Sigmoid colon (tissue), 7 donors: ENCODE measurements at places on chromosomes 1 and 21. TPM values are rescaled to one million over a fixed set of nuclear protein-coding genes. Genes with fewer than 3 reads are reported as not detected.

DNA sequence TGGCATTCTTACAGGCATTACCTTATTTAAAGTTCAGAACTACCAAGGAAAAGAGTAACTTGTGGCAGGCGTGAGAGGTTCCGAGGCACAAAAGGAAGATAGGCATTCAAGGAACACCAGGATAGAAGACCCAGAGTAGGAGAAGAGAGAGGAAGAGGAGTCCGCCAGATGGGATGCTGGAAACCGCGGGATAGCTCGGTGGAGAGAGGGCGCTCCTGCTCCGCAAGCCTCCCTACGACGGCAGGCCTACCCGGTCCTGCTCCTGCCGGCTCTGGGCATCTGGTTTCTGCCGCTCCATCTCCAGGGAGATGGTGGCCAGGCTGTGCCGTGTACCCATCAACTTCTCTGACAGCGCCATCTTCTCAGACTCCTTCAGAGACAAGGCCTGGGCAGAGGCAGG is 5.4 kb upstream of the NBPF1 start:
- peaks cover 34% of the 10 kb centered on the region for H3K36me3 ChIP-seq
- no peak overlapping the region for H3K27ac ChIP-seq
- no peaks in the 10 kb centered on the region for H3K27me3 ChIP-seq
- H3K4me3 ChIP-seq: no peak overlapping the region
- H3K4me1 ChIP-seq: peaks cover 12% of the 10 kb centered on the region
- DNase-seq: peak; percentile 83

The FAAP20 gene
- polyA plus RNA-seq: 28.4 TPM

DNA sequence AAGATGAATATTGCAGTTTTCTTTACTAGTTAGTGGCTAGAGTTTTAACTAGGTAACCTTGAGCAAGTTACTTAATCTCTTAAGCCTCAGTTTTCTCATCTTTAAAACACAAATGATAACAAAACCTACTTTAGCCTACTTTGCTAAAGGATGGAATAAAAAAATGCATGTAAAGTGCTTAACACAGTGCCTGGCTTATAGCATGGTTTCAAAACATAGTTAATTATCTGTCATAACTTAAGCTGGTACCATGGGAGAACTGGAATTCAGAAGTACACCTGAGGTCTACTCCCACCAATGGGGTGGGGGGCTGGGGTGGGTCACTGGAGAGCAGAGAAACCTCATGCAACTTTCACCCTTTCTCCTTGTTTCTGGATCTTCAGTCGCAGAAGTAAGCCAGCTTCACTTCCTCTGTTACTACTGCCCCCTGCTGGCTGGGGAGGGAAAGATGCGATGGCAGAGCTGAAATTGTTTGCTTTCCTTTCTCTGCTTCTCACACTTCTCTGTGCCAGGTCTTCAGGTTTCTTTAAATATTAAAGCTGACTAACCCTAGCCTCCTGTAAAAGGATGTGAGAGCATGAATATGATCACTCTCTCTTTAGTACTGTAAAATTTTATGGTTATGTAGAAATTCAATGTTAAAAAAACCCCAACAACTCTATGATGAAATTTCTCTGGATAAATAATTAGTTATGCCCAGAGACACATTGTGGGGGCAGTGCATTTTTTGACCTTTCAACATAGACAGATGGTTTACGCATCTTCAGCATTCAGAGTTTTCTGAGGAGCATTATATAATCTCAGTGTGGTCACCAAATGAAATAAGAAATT is 324.2 kb downstream of the HLX start:
- peaks cover 13% of the 10 kb centered on the region for H3K4me1 ChIP-seq
- no peaks in the 10 kb centered on the region for H3K27me3 ChIP-seq

DNA sequence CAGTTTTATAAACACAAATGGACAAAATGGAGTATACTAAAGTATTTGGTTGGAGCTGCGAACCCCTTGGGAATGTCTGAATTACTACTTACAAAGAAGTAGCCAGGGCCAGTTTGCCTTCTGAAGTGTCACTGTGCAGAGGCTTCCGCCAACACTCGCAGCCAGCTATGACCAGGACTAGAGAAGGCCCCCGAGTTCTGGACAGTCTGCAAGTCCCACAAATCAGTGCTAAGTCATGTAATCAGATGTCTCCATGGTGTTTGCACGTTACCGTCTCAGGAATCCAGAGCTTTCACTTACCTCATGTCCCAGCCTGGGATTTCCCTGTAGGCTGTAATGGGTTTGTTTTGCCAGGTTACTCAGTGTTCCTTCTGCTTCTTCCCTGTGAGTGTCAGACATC is 106.6 kb upstream of the SPAG17 start:
- H3K36me3 ChIP-seq: no peaks in the 10 kb centered on the region
- peaks cover 8% of the 10 kb centered on the region for H3K4me1 ChIP-seq
- no peaks in the 10 kb centered on the region for H3K27me3 ChIP-seq
- DNase-seq: peak; percentile 56

The ASCL5 gene
- polyA plus RNA-seq: not detected

The CBR3 gene
- polyA plus RNA-seq: 2.3 TPM

DNA sequence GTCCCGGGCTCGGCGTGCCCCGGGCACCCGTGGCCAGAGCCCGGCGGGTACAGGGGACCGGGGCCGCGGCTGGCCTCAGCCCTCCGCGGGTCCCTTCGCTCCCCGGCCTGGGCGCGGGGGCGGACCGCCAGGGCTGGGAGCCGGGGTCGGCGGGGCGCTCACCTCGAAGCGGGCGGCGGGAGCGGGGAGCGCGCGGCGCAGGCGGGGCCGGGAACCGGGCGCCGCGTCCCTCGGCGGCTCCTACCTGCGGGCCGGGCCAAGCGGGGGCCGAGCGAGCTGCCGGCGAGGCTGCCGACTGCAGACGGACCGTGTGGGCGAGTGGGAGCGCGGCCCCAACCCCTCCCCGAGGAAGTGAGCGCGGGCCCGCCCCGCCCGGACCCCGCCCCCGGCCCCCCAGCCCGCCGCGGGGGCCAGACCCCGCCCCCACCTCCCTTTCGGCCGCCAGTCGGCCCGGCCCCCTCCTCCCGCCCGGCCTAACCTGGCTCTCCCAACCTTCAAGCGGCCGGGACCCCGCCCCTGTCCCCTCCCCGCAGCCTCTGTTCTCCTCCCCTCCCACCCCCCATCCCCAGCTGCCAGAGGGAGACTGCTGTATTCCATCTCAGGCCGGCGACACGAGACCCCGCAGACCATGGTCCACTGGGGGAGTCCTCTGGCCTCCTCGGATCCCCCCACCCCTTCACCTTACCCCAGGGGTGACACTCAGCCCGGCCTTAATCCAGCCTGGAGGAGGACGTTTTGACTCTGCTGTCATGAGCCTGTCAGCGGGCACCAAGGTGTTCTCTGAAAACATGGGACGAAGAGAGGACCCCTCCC is at the start of gene FHL3:
Gene FHL3, minus strand, starts transcription at position 320 of the 813 bp plus-strand sequence. CDS start 6,102 bp downstream, outside the sequence.
- peak within 1 kb of the TSS; percentile 73 for H3K4me3 ChIP-seq
- H3K4me1 ChIP-seq: peaks cover 53% of the 10 kb centered on the region
- H3K27me3 ChIP-seq: no peaks in the 10 kb centered on the region
- no peaks in the 10 kb centered on the region for H3K36me3 ChIP-seq
- peak; percentile 86 for DNase-seq

- no peaks in the 10 kb centered on the region for H3K4me1 ChIP-seq
- no peak overlapping the region for H3K4me3 ChIP-seq
- no peaks in the 10 kb centered on the region for H3K27me3 ChIP-seq
- no peaks in the 10 kb centered on the region for H3K36me3 ChIP-seq
- no peak overlapping the region for H3K27ac ChIP-seq
- DNase-seq: no peak
These were observed 18.8 kb upstream of the C2CD2 start for GRCh38 chr21:41972511-41973205.
